ENCODE measurements at places on chromosomes 4 and X. TPM values are rescaled to one million over a fixed set of nuclear protein-coding genes. Genes with fewer than 3 reads are reported as not detected.

DNA sequence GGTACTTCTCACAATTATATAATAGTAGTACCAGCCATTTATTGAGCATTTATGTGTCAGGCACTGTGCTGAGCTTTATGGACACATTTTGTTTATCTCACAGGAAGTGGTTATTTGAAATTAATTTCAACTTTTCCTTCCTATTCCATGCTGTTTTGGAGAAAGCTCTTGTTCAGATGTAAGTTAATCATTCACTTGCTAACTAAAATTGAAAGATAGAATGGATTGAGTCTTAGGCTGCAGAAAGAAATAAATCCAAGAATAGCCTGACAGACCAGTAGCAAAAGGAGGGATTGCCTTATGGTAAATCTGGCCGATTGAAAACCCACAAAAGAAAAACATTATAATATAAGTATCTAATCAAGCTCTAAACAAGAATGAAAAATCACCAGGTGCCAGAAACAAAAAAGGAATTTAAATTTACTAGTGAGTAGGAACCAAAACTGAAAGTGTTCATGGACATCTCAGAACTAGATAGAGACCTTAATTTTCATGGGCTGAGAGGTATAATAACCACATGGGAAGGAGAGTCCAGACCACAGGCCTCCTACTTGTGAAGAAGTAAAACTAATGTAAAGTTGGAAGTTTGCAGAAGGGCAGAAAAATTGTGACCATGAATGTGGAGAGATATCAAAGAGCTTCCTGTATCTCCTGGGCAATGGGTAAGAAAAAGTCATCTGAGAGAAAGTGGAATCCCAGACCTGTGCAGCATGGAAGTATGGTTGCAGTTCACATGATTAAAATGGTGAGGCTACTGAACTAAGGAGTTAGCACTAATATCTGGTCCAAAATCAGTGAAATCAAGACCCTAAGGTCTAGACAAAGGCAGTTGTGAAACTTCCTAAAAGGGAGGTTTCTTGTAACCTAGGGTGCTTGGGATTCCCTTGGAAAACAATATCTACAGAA is 38.0 kb downstream of the RADX start:
- DNase-seq: no peak
- no peaks in the 10 kb centered on the region for H3K36me3 ChIP-seq
- H3K27ac ChIP-seq: no peak overlapping the region
- H3K4me1 ChIP-seq: no peaks in the 10 kb centered on the region
- H3K27me3 ChIP-seq: no peaks in the 10 kb centered on the region

DNA sequence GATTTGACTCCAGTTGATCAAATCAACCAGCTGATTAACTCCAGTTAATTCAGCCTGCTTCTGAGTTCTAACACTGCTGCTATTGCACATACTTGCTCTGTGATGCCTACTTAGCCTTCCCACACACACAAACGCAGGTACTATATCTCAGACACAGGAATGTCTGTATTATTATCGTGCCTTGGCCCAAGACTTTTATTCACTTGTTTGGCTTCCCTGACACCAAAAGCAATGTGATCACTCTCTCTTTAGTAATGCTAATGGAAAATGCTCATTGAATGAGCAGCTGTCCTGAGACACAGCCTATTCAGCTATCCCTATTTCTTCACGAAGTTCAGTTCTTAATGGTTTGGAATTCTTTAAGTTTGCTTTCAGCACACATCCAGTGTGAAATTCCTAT is 356.4 kb upstream of the CXorf51A start:
- H3K4me3 ChIP-seq: no peak overlapping the region
- no peaks in the 10 kb centered on the region for H3K27me3 ChIP-seq
- no peaks in the 10 kb centered on the region for H3K4me1 ChIP-seq
- no peak overlapping the region for H3K27ac ChIP-seq
- H3K36me3 ChIP-seq: no peaks in the 10 kb centered on the region
- no peak for DNase-seq

DNA sequence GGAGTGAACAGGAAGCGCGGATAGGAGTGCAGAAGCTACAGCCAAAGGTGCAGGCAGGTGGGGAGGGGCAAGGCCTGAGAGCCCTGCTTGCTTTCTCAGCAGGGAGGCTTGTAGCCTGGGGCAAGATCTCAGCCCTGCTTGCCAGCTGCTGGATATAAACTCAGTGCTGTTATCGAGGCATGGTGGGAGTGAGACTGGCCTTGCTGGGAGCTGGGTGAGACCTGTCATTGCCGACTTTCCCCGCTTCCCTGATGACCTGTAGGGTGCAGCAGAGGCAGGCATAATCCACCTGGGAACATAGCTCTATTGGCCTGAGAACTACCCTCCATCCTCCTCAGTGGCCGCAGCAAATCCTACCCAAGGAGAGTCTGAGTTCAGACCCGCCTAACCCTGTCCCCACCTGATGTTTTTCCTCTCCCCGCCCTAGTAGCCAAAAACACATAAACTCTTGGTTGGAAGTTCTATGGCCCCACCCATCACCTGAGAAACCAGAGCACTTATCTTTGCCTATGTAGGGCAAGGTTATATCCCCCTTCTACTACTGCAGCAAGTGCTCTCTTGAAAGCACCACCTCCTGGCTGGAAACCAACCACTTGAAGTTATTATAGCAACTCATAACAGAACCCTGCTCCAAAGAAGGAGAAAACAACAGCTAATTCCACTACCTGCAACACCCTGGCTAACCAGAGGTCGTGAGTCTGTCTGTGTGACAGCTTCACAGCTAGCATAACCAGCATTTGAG is 80.7 kb downstream of the FHIP1A start:
- no peaks in the 10 kb centered on the region for H3K36me3 ChIP-seq
- H3K27ac ChIP-seq: no peak overlapping the region
- DNase-seq: no peak
- peaks cover 19% of the 10 kb centered on the region for H3K4me1 ChIP-seq
- H3K27me3 ChIP-seq: no peaks in the 10 kb centered on the region

- peak overlapping the region; percentile 90 for H3K27ac ChIP-seq
- H3K36me3 ChIP-seq: no peaks in the 10 kb centered on the region
- DNase-seq: no peak
- peak overlapping the region; percentile 80 for H3K4me3 ChIP-seq
- H3K27me3 ChIP-seq: no peaks in the 10 kb centered on the region
Measured at GRCh38 chr4:152535360-152535902, 461 bp downstream of the FBXW7 start.

TRIM75 gene
- total RNA-seq: not detected

- no peaks in the 10 kb centered on the region for H3K36me3 ChIP-seq
- DNase-seq: no peak
- H3K4me3 ChIP-seq: no peak overlapping the region
- no peaks in the 10 kb centered on the region for H3K27me3 ChIP-seq
Measured at GRCh38 chr4:55367084-55367722, 21.2 kb downstream of the SRD5A3 start.

GRCh38 chr4:176883681-176884418 is 91.1 kb upstream of the VEGFC start:
- no peak overlapping the region for H3K4me3 ChIP-seq
- H3K27ac ChIP-seq: no peak overlapping the region
- H3K4me1 ChIP-seq: no peaks in the 10 kb centered on the region
- H3K36me3 ChIP-seq: no peaks in the 10 kb centered on the region
- no peaks in the 10 kb centered on the region for H3K27me3 ChIP-seq

All from gastrocnemius medialis (tissue), 4 donors.